Activated CD8-positive, alpha-beta T cell treated with anti-CD3 and anti-CD28 coated beads for 36 hours (primary cell): ENCODE measurements at places on chromosomes 6 and 20. TPM values are rescaled to one million over a fixed set of nuclear protein-coding genes. Genes with fewer than 3 reads are reported as not detected.

- DNase-seq, result no peak
Measured at GRCh38 chr20:42341654-42342053, 723.5 kb upstream of the CHD6 start.

DNA sequence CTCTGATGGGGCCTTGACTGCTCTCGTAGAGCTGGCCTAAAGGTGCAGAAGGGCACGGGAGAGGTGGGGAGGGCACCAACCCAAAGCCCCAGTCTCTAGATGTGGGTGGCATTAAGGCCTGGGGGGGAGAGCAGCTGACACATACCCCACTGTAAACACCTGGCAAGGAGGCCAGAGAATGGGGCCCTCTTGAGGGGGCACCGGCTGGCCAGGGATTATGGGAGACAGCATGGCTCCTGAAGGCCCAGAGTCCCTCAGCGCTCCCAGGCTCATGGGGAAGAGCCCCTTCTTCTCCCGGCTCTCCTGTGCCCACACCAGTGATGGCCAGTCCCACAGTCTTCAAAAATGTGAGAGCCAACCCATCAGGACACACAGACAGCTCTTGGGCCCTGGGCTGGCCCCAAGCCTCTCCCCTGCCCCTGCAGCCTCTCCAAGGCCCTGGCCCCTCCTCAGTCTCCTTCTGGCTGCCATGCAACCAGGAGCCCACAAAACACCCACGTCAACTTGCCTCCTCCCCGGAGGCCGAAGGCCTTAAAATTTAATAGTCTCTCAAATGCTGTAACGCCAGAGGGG lies 58.2 kb upstream of the FOXP4 start:
- DNase-seq, result no peak

DNA sequence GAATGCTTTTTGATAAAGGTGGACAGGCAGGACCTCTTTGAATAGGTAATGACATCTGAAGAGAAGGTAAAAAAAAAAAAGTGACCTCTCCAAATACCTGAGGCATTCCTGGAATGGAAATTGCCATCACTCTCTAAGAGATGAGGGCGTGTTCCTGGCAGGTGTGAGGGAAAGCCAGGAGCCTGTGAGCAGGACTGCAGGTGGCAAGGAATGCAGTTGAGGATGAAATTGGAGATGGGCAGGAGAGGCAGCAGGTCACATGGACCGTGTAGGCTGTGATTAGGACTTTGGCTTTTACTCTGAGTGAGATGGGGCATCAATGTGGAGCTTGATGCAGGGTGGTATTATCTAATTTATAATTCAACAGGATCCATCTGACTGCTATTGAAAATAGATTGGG lies 227.4 kb downstream of the LRFN2 start:
- DNase-seq, result no peak

- no peak for DNase-seq
Measured at GRCh38 chr20:20333866-20334265, 34.0 kb upstream of the INSM1 start.

GRCh38 chr6:30885481-30885998 lies 1.2 kb downstream of the DDR1 start:
- no peak for DNase-seq

DNA sequence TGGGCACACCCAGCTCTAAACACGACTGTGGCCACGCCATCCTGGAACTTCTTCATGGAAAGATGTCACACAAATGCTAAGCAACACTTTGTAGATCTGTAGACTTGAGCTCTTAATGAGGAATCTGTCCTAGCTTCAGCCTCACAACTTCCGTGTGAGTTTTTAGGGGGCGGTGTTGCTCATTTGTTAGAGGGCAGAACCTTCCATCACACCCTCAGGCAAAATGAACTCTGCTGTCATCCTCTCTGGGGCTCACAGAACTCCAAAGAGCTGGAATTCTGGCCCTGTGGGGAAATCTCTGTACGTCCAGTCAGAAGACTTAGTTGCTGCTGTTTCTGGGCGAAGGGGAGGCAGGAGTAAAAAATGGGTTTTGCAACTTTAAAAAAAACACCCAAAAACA lies 49.8 kb downstream of the NRN1 start:
- DNase-seq, result no peak

Gene MICA
- total RNA-seq, result 6.0 TPM

Gene KCNS1
- total RNA-seq, result 0.38 TPM

Gene PIGU
- total RNA-seq, result 20.9 TPM

Gene WTAP
- total RNA-seq, result 80.6 TPM

Gene PLG
- total RNA-seq, result not detected

Gene OTOR
- total RNA-seq, result not detected

Gene FBXO9
- 40.8 TPM for total RNA-seq

Gene C4B
- total RNA-seq, result 2.7 TPM

Gene LTB
- total RNA-seq, result 368 TPM
